Kidney epithelial cell (primary cell): ENCODE measurements at places on chromosomes 12 and 14.

GRCh38 chr12:74849801-74850200 is 312.2 kb downstream of the ATXN7L3B start:
- no peak for DNase-seq

DNA sequence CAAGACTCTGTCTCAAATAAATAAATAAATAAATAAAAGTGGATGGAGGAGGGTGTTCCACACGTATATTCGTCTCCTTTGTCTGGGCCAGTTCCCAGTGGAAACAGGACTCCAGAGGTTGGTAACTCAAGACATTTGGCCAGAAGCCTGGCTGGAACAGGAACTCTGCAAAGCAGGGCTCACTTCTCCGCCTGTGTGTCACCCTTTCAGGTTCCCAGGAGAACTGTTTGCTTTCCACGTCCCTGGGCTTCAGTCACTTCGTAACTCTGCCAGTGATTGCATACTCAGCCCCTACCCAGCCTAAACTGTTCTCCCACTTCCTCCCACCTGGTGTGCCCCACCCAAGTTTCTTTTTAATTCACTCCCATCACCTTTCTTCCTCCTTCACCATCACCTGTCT is 7.0 kb upstream of the UBE2N start:
- DNase-seq = no peak

DNA sequence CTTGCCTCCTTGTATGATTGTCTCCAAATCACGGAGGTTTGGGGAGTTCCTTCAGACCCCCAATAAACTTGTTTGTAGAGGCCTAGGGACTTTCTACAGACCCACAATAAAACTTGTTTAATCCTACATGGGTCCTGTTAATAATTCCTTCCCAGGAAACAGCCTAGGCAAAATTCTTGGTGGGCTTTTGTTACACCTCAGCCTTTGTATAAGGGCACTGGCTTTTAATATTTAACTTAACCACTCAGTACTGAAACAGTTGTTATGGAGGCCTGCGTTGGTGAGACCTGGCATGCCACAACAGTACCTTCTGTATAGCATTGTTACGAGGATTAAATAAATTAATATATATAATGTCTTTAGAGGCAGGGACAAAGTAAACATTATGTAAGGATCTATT is 32.7 kb upstream of the FAR2 start:
- peak; percentile 26 for DNase-seq

GRCh38 chr12:130026608-130027176 is 122.9 kb upstream of the TMEM132D start:
- DNase-seq = no peak

- no peak for DNase-seq
These were observed 62.1 kb upstream of the GARIN2 start for GRCh38 chr14:67127174-67127573.

- DNase-seq = no peak
These were observed 52.8 kb upstream of the CNOT2 start for GRCh38 chr12:70190262-70191010.

- no peak for DNase-seq
These were observed 34.7 kb downstream of the BCL11B start for GRCh38 chr14:99237288-99237687.

GRCh38 chr14:100303179-100303578 is 3.1 kb downstream of the SLC25A29 start:
- DNase-seq = no peak

- DNase-seq = no peak
These were observed 448.5 kb downstream of the TMEM121 start for GRCh38 chr14:105974902-105975301.

- DNase-seq = no peak
These were observed 693 bp downstream of the CBX5 start for GRCh38 chr12:54279227-54279631.

DNA sequence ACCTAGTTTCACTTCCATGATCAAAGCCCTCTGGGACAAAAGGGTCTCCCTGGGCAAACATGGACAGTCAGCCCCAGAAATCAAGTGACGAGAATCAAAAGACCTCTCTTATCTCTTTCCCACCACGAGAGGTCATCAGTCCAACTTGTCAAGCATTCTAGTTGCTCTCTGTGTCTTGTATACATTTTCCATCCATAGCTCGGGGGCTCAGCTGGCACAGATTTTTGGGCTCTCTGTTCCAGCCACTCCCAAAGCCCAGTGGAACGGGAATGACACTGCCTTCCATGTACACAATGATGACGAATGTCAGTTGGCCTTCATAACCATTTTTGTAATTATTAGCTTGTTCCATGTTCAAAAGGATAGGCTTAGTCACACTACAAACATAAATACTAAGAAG is 29.7 kb downstream of the NOS1 start:
- DNase-seq = no peak

- no peak for DNase-seq
These were observed 32.5 kb downstream of the PSMC1 start for GRCh38 chr14:90288651-90289355.

DNA sequence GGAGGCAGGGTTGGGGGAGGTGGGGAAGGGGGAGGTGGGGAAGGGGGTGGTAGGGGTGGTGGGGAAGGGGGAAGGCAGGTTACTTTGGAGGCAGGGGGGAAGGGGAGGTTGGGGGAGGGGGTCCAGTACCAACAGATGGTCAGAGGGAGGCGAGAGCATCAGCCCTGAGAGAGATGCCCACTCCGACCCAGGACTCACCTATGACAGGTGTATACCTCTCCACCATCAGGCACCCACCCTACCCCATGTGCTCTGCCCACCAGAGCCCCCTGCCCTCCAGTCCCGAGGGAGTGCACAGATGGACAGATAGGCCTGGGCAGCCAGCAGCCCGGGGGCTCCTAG is 18.6 kb downstream of the JAG2 start:
- DNase-seq = no peak
